ENCODE measurements at places on chromosomes 1 and 21.

- no peak for DNase-seq
Observed at GRCh38 chr1:38153066-38153777, 106.6 kb upstream of the POU3F1 start.

DNA sequence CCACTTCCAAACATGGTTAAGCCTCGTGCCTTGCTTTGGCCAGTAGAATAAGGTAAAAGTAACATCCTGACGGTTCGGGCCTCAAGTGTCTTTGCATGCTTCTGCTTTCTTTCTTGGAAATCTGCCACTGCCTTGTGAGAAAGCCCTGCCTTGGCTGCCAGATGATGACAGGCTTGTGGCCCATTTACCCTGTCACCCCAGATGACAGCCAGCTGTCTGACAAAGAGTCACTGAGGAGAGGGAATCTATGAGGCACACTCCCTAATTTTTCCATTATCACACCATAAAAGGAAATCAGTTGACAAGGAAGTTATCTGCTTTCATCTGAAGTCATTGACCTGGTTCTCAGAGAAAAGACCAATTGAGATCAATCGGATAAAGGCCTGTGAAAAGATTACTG is 199.8 kb downstream of the USH2A start:
- no peak for DNase-seq

- DNase-seq = no peak
Observed at GRCh38 chr1:164563721-164564360, 4.9 kb downstream of the PBX1 start.

- no peak for DNase-seq
Observed at GRCh38 chr1:36268981-36269380, 37.2 kb upstream of the SH3D21 start.

- no peak for DNase-seq
Observed at GRCh38 chr1:2356911-2357845, 34.2 kb downstream of the MORN1 start.

GRCh38 chr1:38507563-38507962 is 352.0 kb downstream of the RRAGC start:
- DNase-seq = no peak

GRCh38 chr1:94678202-94678848 is 136.8 kb upstream of the F3 start:
- DNase-seq = no peak

DNA sequence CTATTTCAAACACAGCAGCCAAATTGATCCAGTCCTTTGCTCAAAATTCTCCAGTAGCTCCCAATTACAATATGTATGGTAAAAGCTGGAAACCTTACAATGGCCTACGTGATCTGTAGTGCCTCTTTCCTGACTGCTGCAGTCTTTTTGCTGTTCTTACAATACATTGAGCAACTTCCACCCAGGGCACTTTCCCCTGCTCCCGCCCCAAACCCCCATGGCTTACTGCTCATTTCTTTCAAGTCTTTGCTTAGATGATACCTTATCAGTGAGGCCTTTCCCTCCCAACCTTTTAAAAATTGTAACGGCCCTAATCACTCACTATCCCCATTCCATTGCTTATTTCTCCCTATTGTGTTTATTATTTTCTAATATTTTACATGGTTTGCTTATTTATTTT is 43.9 kb upstream of the APOBEC4 start:
- DNase-seq = no peak

- no peak for DNase-seq
Observed at GRCh38 chr1:206753141-206753540, 17.4 kb upstream of the IL19 start.

- DNase-seq = no peak
Observed at GRCh38 chr1:113812661-113813135, 422 bp upstream of the RSBN1 start.

GRCh38 chr1:7422561-7422960 is 348.5 kb upstream of the VAMP3 start:
- no peak for DNase-seq

DNA sequence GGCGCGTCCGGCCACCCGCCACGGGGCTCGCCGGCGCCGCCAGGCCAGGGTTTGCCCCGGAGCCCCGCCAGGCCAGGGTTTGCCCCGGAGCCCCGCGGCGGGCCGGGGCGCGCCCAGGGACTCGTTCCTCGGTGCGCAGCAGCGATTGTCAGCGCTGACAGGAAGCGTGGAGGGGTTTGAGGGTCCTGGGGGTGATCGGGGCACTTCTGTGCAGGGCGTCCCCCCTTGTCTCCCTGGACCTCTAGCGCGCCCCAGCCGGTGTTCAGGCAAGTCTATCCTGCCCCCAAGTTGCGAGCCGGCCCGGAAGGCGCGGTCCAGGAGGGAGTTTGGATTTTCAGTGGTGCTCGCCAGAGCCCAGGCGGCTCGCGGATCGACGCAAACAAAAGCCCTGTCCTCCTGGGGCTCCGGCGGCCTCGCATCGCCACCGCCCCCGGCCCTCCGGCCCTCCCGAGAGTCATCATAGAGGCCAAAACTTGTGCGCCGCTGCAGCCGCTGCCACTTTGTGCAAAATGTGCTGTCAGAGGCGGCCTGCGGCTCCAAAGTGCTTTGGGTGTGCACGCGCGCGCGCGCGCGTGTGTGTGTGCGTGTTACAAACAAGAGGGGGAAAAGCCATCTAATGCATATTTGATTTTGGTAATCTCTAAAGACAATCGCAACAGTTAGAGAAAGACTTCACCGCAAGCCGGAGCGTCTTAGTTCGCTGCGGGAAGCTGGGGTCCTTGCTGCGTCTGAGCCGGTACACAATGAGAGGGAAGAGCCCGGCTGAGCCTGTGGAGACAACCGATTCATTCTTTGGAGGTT is 1.0 kb downstream of the ROR1 start:
- peak; percentile 38 for DNase-seq

DNA sequence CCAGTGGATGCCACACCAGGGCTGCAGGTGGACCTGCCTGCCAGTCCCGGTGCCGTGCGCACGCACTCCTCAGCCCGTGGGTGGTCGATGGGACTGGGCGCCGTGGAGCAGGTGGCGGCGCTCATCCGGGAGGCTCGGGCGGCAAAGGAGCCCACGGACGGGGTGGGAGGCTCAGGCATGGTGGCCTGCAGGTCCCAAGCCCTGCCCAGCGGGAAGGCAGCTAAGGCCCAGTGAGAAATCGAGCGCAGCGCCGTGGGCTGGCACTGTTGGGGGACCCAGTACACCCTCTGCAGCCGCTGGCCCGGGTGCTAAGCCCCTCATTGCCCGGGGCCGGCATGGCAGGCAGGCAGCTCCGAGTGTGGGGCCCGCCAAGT is 1171.8 kb upstream of the B3GALT2 start:
- DNase-seq = no peak

- DNase-seq = no peak
Observed at GRCh38 chr1:11211925-11212587, 22.9 kb downstream of the ANGPTL7 start.

GRCh38 chr1:93804412-93804811 is 74.6 kb downstream of the DNTTIP2 start:
- DNase-seq = peak; percentile 54

- DNase-seq = no peak
Observed at GRCh38 chr1:40383488-40384412, 10.2 kb downstream of the SMAP2 start.

DNA sequence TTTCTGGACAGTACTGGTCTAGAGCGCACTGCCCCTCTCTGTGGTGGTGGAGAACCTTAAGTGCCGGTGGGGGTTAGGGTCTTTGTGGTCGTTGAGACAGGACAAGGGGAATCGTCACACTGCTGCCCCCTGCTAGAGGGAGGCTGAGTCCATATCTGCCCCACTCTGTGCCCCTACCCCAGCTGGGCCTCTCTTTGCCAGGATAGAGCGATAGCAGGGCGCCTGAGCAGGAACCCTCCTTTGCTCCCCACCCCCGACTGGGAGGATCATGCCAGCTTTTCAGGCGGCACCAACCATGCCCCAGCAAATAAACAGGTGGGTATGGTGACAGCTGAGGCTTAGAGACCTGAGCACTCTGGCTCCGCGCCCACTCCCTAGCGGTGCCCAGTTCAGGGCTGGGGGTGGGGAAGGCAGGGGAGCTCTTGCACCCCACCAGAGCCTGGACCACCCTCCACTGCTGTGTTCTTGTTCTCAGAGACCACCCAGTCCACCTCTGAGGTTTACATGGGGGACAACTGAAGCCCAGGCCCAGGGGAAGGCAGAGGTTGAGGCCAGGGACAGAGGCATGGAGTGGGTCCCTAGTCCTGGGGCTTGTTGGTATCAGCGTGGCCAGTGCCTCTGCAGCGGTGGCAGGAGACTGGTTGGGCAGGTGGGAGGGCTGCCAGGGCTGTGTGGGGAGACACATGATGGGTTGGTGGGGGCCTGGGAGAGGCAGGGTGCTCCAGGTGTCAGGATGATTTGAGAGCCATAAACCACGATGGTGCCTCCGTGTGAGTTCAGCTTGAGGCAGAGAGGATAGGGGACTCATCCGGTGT is 1.6 kb downstream of the PADI2 start:
- no peak for DNase-seq

- DNase-seq = no peak
Observed at GRCh38 chr1:8665833-8666232, 151.6 kb downstream of the RERE start.

- peak; percentile 88 for DNase-seq
Observed at GRCh38 chr1:234969581-234970400, 158.8 kb downstream of the TOMM20 start.

- DNase-seq = no peak
Observed at GRCh38 chr21:8993284-8993942, 1528.0 kb upstream of the TPTE start.

DNA sequence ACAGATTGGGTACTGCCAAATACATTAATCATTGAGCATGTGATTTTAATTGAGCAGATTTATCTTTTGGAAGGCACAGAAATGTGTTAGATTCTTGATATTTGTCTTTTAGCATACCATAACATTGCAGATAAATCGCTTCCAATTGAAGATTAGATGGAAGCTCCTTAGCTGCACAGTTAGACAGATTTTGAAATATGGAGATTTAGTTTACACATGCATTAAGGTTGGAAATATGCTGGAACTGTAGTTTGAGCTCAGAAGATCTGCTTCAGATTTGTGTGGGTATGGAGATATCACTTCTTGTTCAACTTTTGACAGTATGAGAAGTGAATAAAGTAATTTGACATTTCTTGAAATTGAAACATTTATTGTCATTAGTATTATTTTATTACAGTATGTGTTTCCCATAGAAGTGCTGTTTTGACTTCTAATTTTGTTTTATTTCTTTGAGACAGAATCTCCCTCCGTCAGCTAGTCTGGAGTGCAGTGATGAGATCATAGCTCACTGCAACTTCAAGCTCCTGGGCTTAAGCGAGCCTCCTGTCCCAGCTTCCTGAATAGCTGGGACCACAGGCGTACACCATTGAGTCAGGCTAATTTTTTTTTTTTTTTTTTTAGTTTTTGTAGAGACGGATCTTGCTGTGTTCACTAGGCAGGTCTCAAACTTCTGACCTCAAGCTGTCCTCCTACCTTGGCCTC is 29.1 kb downstream of the THRAP3 start:
- DNase-seq = no peak

DNA sequence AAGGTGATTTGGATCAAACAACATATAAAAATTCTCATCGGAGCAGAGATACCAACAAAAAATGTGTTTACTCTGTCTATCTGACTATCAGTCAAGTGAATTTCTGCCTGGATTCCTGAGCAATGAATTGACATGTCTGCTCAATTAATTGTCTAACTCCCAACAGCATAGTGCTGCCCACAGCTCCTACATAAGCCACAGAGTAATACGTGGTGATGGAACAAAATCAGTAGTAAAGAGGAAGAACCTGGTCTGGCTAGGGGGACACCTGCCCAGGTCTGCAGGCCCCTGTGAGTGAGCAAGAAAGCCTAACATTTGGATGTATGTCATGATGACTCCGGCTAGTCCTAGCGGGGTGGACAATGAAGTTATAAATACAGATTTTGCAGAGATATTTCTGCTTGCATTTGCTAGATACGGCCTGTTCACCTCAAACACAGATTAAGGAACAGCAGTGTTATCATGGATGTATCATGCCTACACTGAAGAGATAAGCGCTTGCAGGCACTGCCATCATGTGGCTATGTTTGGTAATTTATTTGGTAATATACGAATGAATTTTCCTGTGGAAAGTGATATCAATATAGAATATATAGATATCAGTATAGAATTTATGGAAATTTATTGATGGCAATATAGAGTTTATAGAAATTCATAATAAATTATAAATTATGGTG is 69.6 kb upstream of the LRRC8B start:
- no peak for DNase-seq

DNA sequence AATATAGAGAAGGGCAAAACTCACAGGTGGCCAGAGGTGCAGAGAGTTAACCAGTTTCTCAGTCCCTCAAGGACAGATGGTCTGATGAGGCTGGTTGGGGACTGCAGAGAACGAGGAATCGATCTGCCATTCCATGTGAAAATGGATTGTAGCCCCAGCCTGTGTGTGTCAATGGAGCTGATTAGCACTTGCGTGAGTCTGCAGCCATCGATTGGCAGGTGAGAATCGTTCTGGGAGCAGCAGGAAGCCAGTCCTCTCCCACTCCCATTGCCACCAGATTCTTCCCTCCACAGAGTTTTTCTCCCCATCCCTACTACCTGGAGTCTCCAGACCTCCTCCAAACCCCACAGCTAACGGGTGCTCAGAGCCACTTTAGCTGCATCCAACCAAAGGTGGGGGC is 18.3 kb upstream of the PSMB2 start:
- DNase-seq = no peak

DNA sequence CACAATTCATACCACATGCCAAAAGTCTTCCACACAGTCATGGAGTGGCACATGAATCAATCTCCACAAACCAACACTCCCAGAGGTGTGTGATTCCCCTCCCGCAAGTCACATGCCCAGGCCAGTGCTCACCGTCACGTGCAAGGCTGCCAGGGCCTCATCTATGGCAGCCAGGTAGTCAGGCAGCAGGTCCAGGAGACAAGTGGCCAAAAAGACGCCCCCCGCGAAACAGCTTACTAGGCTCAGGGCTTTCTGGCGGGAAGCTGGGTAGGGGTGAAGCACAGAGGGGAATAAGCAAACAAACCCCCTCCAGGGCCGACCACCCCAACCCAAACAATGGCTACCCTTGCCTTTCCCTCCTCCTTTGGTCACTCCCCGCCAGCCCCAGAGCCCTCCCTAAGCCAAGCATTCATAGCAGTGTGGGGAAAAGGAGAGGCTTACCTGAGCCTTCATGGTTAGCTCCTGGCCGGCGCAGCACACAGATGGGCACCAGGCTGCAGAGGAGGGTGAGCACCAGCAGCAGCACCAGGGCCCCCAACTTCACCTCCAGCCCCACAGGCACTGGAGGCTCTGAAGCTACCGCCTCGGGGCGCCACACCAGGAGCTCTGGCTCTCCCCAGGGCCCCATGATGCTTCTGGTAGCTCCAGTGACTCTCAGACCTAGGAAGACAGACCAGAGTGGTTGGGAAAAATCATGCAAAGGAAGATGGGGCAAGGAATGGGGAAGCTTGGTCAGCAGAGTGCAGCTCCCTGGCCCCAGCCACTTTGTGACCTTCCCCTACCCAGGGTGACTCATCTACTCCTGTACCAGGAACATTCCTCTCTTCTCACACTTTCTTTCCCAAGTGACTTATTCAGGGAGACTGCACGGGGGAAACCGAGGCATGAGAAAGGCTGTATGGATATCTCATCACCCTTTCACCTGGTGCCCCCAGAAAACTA is 978 bp downstream of the SLC39A1 start:
- DNase-seq = peak; percentile 79

GRCh38 chr1:22275626-22276395 is 132.9 kb upstream of the WNT4 start:
- DNase-seq = peak; percentile 62
